ENCODE measurements at places on chromosomes 4 and X.

DNA sequence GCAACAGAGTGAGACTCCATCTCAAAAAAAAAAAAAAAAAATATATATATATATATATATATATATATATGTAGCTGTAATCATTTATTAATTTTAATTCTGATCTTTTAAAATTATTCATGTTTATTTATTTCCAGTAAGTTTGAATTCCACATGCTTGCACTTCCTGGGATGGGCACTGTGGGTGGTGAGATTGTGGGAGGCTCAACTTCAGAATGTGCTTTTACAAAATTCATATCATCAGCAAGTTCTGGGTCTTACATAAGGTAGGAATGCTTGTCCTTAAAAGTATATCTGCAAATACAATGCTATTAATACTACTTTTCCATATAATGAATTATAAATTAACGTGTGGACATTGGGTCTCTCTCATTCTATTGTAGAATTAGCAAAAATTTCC lies 156.5 kb downstream of the EMCN start:
- DNase-seq, result no peak

DNA sequence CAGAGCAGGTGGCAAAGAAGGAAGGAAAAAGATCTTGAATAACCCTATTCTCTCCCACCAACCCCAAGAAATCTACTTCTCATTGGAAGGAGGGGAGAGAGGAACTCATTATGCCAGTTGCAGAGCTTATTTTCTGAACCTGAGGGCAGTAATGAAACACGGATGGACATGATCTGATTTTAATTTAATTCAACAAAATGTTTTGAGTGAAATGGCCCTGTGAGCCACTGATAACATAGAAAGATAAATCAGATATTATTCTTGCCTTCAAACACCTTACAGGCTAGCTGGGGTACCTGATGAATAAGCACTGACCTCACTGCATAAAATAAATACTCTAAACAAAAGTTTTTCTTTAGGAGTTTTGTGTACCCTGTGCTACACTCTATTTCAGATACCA lies 30.3 kb downstream of the DAPP1 start:
- DNase-seq, result no peak

GRCh38 chrX:17374619-17375366 lies at the start of gene NHS:
Gene NHS, plus strand, starts transcription at chrX:17375200. Its CDS starts 558 bp downstream, at chrX:17375758.
- peak; percentile 82 for DNase-seq

DNA sequence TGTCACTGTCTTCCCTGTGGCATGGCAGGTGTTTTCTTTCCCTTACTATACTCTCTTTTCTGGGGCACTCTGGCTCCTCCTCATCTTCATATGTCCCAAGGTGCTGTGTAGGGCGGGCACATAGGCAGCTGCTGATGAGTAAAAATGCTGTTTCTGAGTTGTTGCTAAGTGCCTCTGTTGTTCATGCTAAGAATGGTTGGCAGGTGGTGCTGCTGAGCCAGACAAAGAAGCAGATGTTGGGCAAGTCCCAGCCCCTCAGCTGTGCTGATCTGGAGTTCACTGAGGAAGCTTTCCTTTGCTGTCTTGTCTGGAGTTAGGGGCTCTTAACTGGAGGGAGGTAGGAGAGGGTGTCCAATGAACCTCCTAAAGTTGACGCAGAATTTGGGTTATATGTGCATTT lies 40.6 kb downstream of the HADH start:
- DNase-seq, result peak; percentile 43

GRCh38 chrX:45771114-45771513 lies 570.4 kb upstream of the DIPK2B start:
- peak; percentile 25 for DNase-seq

- no peak for DNase-seq
These were observed 6.1 kb downstream of the TAF9B start for GRCh38 chrX:78133238-78133960.

GRCh38 chr4:1008840-1009541 lies 2.4 kb upstream of the FGFRL1 start:
- DNase-seq, result no peak

DNA sequence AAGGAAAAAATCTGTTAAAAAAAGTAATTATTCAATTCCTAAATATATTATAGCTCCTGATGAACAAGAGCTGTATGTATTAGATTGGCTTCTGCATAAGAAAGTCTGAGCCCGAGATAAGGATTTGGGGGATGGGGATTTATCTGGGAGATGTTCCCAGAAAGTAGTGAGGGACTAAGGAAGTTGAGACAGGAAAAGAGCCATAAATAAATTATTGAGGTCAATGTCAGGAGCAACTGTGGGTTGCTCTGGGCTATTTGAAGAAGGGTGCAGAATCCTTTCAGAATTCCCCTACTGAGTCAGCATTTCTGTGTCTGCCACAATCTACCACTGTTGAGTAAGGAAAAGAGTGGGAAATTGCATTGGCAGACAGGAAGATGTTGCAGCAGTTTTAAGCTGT lies 3.1 kb upstream of the TDO2 start:
- no peak for DNase-seq

DNA sequence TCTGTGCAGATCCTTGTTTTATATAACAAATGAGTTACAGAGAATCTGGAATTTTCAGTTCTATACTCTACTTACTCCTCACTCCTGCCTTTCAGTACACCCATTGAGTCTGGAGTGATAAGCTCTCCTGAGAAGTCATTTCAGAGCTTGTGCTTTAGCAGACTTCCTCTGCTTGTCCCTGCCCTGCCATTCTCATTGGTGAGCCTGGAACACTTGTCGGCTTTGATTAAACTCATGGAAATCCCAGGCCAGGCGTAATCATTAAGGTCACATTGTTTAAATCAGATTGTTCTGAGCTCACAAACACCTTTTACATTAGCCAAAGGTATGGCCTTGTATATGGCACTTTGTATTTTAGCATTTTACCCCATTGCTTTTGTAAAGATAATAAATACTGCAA lies 102.7 kb downstream of the CNKSR2 start:
- DNase-seq, result no peak

GRCh38 chr4:140952717-140953116 lies 180.6 kb downstream of the RNF150 start:
- no peak for DNase-seq

Measured in HEK293T (cell line).